Renal pelvis (tissue), 12 donors: ENCODE measurements at places on chromosomes 3 and 15.

DNA sequence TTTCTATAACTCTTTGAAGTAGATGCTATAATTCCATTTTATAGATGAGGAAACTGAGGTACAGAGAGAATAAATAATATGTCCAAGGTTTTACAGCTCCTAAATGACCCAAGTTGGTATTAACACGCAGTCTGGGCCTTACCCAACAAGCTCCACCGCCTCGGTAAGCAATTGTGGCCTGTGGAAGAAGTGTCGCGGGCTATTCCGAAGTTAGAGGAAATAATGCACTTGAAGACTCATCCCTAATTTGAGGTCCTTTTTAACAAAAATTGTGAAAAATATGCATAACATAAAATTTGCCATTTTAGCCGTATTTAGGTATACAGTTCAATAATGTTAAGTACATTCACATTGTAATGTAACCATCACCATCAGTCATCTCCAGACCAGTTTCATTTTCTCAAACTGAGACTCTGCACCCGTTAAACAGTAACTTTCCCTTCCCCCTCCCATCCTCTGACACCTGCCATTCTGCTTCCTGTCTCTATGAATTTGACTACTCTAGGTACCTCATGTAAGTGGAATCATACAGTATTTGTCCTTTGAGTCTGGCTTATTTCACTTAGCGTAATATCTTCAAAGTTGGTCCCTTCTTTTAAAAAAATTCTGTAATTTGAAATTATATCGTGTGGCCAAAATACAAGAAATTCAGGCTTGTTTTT is 18.2 kb downstream of the IDH3A start:
- no peak for DNase-seq

- no peak for DNase-seq
These were observed 93.0 kb upstream of the SNRPA1 start for GRCh38 chr15:101388046-101388445.

DNA sequence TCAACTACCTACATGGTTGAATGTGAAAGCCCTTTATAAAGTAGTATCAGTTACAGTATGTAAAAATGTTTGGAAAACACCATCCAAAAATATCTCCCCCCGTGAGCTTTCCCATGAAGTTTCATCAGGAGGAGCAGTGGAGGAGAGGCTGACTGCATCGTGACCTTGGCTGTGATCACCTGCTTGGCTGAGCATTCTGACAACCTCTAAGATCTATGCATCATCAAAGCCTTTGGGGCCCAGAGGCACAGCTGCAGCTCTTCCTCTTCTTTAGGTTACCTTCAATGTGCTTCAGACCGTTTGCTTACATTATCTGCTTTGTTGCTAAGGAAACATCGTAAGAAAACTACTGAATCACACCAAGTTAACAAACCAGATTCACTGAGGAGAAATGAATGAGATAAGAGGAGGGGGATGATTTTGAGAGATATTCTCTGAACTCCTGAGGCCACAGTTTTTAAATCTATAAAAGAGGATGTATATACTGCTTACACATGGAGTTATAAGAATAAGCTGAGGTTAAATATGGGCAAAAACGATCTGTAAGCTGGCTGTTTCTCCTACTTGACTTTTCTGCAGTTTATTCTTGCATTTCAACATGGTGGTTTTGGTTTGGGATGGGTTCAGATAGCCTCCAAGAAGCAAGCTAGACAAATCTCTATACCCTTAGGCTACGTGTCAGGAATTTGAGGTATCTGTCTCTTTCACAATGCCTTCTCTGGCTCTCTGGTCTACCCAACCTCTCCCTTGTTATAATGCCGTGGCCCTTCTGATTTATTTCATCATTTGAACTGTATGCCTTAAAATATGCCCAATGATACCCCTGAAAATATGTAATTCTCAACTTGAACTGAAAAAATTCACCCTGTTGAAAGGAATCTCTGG is 4.0 kb downstream of the GCSAM start:
- peak; percentile 44 for DNase-seq

GRCh38 chr15:74252291-74252690 is 16.2 kb downstream of the CCDC33 start:
- DNase-seq, result no peak

DNA sequence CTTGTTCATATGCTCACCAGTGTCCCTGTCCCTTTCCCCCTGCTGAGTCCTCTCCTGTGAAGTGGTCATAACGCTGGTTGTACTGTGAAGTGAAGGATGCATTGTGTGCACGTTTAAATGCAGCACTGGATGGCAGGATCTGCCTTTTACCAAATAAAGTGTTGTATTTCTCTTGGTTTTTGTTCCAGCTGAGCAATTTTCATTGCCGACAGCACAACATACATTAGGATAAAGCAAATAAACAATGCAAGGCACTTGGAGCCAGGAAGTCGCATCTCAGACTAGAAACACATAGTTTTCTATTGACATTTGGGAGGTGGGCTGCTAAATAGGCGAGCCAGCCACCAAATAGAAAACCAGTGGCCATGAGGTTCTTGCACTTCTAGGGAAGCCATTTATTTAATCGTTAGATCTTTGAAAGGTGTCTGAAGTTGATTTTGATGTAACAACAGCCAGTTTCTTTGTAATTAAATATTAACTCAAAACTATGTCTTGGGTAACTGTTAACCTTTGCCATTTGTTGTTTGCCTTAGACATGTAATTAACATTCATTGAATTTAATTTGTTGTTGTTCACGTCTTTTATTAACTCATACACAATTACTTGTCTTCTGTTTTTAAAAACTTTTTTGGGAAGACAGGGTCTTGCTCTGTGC is 185.3 kb downstream of the FNDC3B start:
- peak; percentile 62 for DNase-seq

DNA sequence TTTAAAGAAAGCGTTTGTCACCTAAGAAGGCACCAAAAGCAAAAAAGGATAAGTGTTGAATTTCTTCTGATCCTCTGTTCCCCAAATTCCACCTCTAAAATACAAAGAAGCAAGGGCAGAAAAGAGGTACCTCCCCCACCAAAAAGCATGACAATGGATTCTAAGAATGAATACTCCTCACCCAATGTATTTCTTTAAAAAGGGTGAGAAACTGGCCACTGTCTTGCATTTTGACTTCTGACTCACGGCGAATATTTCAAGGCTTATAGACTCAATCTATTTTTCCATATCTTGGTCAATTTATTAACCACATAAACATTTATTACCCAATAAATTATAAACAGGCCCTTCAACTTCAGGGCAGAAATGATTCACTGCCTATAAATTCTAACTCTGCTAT is 131.1 kb downstream of the NR1I2 start:
- no peak for DNase-seq

DNA sequence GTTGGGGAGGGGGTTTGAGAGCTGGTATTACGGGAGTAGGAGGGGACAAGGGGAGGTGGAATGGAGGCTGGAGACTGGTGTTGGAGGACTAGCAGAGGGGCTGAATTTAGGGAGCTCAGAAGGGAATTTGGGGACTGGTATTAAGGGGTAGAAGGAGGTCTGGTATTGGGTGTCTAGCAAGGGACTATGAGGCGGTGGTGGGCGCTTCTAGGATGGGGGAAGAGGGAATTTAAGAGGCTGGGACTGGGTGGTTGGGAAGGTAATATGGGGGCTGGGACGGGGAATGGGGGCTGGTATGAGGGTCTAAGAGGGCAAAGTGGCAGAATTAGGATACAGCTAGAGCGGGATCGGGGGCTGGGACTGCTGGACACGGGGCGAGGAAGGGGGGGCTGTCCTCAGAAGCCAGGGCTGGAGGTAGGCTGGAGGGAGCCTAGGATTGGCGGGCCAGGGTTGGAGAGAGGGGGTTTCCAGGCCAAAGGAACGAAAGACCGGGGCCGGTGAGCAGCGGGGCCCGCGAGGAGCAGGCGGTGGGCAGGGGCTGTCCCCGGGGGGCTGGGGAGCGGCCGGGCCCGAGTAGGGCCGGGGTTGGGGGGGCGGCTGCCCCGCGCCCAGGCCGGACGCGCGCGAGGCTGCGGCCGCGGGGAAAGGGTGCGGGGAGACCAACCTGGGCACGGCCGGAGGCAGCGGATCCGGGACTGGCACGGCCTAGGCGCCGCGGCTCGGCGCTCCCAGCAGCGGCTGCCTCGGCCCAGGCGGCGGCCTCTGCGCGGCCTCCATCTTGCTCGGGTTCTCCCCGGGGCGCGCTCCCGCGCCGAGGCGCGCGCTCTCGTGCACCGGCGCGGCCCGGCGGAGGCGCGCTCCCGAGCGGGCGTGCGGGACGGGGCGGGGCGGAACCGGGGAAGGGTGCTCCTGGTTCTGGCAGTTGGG is at the start of gene LHFPL4:
Gene LHFPL4, minus strand, starts transcription at position 802 of the 927 bp plus-strand sequence. CDS start 1,143 bp downstream, outside the sequence.
- no peak for DNase-seq

GRCh38 chr15:34318277-34319079 is 19.1 kb downstream of the SLC12A6 start:
- peak; percentile 52 for DNase-seq

- DNase-seq, result no peak
These were observed 308.5 kb upstream of the PROK2 start for GRCh38 chr3:72093270-72093991.

- DNase-seq, result no peak
These were observed 73.3 kb downstream of the ATP13A4 start for GRCh38 chr3:193481436-193481835.

- DNase-seq, result no peak
These were observed 5.2 kb downstream of the DALRD3 start for GRCh38 chr3:49013113-49013737.

DNA sequence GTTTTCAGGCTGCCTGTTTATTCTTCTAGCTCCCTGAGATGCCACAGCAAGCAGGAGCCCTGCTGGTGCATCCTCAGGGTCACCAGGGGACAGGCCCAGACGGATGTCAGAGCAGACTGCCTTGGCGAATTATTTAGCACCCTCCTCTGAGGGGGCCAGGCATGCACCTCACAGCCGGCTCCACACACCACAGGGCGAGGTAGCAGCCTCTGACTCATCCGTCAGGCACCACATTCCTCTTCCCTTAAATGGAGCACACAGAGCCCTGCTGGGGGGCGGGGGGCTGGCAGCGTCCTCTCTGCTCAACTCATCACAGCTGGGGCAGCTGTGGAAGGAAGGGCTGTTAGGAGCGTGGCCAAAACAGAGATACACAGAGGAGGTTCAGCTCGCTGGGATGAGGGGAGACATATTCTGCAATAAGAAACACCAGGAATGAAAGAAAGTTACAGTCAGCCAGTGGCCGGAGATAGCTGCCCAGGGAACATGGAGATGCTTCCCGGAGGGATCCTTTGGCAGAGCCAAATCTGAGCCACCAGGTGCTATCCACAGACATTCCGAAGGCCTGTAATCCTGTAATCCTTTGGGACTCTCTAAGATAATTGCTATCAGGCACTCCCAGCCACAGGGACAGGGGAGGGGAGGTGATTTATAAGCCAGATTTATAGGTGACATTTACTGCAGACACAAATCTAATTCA is 13.9 kb upstream of the PRICKLE2 start:
- DNase-seq, result no peak

DNA sequence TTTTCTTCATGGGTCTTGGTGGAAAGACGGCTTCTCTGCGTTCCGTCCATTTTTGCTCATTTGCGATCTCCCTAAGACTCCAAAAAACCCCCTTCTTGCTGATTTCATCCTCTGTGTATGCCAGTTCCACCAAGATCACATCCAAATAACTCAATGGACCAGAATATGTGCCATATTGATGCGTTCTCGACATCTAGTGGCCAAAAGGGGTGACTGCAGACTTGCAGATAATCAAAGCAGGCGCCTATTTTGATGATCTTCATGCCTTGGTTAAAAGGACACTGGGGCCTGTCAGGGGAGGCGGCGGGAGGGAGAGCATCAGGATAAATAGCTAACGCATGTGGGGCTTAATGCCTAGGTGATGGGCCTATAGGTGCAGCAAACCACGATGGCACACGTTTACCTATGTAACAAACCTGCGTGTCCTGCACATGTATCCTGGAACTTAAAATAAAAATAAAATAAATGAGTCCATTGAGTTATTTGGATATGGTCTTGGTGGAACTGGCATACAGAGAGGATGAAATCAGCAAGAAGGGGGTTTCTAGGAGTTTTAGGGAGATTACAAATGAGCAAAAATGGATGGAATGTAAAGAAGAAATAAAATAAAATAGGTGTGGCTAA is 104.2 kb upstream of the RAD18 start:
- DNase-seq, result peak; percentile 29

DNA sequence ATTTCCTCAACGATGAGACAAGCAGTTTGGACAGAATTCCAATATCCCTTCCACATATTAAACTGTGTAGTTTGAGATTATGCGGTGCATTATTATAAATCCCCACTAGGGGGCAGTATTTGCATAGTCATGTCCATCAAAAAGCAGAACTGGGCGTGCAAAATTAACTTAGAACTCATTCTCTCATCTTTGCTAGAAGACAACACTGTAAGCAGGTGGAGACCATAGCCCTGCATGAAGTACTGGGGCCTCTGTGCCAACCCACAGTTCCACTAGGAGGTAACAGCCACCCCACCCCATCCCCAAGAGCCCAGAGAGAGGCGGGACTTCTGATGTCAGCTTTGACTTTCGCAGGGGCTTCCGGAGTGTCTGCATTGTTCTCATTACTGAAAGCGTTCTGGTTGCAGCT is 106.6 kb upstream of the TMC3 start:
- DNase-seq, result peak; percentile 66

DNA sequence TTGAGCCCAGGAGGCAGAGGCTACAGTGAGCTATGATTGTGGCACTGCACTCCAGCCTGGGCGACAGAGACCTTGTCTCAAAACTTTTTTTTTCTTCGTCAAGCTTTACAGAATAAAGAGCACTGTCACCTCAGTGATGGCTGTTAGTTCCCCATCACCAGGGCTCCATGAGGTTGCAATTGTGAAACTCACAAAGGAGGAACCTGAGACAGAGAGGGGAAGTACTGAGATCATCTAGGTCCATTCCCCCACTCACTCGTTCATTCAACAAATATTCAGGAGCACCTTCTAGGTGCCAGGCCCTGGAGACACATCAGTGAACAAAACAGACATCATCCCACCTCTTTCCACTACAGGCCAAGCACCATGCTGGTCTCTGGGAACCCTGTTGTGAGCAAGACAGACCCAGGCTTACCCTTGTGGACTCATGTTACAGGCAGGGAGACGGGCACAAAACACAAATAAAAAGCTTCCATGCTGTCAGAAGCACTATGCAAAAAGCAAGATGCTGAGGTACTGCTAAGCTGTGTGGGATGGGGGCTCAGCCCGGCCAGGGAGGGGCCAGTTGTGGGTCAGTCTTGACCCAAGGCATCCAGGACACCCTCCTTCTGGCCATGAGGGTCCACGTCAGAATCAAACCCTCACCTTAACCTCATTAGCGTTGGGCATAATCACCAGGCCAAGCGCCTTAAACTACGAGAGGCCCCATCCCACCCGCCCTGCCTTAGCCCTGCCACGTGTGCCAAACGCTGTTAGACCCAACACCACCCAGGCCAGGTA is 2.1 kb upstream of the RHO start:
- no peak for DNase-seq

DNA sequence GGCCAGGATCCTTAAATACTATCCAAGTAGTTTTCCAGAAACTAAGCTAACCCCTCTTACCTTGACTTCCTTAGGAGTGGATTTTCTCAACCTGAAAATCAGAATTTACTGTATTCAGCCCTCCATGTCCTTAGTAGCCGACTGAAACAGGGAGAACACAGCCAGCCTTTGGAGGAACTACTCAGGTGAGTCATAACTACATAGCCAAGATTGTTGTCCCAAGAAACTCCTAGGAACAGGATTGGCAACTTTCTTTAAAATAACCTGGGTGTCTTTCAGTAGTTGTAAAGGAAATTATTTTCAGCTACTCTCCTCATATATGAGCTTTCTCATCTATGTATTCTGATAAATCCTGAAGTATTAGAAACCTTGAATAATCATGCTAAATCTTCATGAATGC is 22.3 kb downstream of the FANCD2OS start:
- no peak for DNase-seq
